ENCODE measurements at places on chromosomes 13 and 19.

- DNase-seq, result no peak
These were observed 46.3 kb downstream of the SIPA1L3 start for GRCh38 chr19:37953171-37953917.

DNA sequence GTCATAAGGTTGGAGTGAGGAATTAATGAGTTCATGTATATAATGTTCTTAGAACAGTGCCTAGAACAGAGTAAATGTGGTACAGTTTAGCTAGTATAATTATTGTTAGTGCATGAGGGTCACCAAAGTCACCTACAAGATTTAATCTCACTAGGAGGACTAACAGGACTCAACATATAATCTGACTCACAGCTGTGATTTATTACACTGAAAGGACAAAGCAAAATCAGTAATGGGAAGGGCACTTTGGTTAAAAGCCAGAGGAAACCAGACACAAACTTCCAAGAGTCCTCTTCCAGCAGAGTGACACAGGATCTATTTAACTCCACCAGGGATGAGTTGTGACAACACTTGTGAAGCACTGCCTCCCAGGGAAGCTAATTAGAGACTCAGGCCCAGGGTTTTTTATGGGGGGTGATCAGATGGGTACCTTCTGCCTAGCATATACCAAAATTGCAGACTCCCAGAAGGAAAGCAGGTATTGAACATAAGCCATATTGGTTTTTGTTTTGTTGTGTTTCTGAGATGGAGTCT, 341.2 kb upstream of the DACH1 start:
- DNase-seq, result no peak

DNA sequence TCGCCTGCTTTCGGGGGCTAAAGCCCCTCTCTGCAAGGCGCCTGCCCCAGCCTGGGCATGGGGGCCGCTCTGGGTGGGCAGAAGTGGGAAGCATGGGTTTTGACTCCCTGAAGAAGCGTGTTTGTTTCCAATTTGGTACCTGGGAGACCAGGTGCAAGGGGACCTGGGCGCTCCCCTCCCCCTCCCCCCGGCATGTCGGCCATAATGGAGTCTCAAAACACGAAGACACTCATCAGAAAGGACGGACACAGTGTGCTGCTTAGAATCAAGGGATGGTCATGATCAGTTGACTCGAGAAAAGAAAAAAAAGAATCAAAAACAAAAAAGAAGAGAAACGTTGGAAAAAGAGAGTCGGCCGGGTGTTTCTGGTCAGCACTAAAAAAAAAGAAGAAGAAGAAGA, 76.8 kb downstream of the IER2 start:
- DNase-seq, result no peak

DNA sequence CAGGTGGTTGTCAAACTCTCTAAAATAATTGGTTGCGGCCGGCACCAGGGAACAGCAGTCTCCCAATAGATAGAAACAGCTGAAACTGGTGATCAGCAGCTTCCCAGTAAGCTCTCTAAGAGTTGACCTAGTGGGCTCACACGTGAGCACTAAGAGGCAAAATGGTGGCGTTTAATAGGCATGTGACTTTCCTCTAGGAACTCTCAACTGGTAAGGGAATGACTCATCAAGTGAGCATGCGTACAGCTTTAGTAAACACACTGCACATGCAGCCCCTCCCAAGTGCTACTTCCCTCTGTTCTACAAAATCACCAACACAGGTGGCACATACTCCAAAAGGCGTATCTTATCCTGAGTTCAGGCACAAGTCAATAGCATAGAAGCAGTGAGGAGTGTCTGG, 41.7 kb downstream of the TNFSF11 start:
- DNase-seq, result no peak

DNA sequence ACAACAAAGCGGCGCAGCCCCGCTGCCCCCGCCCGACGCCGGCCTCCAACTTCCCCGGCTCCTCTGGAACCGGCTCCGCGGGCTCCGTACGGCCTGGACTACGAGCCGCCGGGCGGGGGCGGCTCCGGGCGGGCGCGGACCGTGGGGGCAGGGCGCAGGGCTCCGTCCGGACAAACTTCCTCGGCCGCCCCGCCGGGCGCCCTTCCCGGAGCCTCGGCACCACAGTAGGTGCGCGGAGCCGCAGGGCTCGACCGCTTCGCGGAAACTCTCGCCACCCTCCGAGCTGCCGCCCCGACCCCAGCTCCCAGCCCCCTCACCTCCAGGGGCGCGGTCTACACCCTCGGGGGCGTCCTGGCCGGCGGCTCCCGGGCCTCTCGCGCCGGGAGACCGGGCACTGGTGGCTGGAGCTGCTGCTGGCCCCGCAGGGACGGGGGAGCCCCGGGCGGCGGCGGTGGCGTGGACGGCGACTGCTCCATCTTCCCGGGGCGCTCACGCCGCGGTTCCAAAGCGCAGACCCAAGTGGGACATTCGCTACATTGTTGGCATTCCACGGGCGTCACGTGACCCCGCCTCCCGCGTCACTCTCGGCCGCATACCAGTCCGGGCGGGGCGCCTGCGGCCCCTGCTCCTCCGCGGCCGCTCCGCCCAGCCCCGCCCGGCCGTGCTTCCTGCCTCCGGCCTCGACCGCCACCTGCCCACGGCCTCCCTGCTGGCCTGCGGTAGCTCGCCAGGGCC, at the start of gene LATS2:
Gene LATS2 (minus strand): TSS at position 558 of the 735 bp plus-strand sequence. CDS start 15,560 bp downstream, outside the sequence.
- no peak for DNase-seq

DNA sequence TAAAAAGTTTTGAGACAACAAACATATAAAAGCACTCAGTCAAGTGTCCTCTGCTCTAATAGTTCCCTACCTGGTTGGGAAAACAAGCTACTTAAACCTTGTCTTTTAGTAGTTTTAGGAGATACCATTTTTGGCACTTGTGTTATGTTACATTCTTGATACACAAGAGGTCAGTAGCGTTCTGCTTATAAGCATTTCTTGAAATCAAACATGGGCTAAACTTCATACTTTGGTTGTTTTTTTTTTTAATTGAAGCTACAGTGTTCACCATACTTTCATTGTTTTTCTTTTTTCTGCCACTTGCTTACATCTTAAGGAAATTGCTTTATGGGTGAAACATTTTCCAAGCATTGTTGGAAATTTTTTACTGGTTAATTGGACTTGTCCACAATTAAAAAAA, 12.9 kb downstream of the NHLRC3 start:
- peak; percentile 0 for DNase-seq

DNA sequence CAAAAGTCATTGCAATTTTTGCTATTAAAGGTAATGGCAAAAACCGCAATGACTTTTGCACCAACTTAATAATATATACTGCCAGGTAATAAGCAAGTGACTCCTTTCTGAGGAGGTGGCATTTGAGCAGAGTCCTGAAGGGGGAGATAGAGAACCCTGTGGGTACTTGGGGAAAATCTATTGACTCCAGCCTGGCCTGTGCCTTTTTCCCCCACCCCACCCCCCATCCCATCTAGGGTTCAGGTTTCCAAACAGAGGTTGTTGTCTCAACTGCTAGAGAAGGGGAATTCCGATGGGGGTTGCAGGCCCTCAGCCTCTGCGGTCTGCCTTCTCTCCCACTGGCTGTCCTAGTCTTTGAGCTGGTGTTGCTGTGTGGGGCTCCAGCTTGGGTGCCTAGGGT, 11.5 kb downstream of the S1PR2 start:
- no peak for DNase-seq

- DNase-seq, result no peak
These were observed 142.3 kb upstream of the HTR2A start for GRCh38 chr13:47039106-47039505.

DNA sequence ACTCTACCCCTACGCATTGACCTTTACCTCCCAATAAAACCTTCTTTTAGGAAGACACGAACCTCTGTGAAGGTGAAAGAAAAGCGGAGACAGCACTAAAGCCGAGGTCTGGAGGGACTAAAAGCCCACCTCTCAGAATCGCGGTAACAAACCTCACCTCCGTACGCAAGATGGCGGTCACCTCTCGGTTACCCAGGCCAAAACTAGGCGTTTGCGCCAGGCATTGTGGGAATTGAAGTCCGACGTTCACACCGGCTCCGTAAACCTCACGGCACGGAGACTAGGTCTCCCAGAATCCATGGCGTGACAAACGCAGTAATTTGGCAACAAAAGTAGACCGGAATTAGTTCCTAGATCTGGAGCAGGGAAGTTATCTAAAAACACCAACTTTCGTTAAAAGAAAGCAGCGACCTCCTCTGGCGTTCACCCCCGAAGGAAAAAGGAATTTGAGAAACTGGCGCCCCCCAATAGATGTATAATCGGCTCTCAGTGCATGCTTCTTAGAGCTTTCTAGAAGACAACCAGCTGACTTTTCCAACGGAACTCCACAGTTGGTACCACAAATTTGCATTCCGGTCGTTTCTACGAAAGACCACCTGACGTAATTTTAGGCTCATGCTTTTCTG, at the start of gene N4BP2L2:
Gene N4BP2L2 (minus strand): TSS at position 175 of the 626 bp plus-strand sequence. CDS start 1,768 bp downstream, outside the sequence.
- DNase-seq, result peak; percentile 29

- no peak for DNase-seq
These were observed 40.7 kb upstream of the STARD13 start for GRCh38 chr13:33326246-33326645.

GRCh38 chr13:114226699-114227323, 7.9 kb upstream of the CDC16 start:
- DNase-seq, result no peak

DNA sequence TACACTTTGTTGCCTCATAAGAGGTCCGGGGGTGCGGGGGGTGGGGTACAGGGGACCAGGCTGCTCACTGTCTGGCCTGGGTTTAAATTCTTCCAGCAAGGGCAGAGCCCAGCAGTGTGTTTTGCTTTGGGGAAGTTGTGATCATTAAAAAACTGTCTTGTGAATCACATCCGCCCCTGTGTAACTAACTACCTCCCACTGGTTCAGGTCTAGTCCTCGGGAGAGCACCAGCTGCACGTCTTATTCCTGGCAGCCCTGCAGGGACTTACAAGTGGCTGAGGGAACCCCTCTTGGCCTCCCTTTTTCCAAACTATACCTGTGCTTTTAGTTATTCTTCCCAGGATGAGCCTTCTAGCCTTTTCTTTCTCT, 127.5 kb downstream of the SIPA1L3 start:
- DNase-seq, result no peak

DNA sequence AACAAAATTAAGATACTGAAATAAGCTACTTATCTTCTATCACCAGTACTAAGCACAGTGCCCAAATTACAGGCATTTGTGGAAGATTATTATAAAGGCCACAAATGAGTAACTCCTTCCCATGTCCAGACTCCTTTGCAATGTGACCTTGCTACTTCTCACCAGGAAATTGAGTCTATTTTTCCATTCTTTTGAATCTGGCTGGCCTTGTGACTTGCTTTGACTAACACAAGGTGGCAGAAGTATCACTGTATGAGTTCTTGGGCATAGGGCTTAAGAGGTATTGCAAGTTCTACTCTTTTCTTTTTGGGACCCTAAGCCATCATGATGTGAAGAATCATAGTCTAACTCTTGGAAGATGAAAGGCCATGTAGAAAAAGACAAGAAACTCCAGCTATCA, 49.9 kb downstream of the UGGT2 start:
- DNase-seq, result no peak

- DNase-seq, result no peak
These were observed 21.0 kb downstream of the SAE1 start for GRCh38 chr19:47151627-47152026.

- DNase-seq, result no peak
These were observed 22.6 kb downstream of the KLF5 start for GRCh38 chr13:73081256-73081915.

GRCh38 chr19:3099347-3100145, 5.4 kb downstream of the GNA11 start:
- no peak for DNase-seq

DNA sequence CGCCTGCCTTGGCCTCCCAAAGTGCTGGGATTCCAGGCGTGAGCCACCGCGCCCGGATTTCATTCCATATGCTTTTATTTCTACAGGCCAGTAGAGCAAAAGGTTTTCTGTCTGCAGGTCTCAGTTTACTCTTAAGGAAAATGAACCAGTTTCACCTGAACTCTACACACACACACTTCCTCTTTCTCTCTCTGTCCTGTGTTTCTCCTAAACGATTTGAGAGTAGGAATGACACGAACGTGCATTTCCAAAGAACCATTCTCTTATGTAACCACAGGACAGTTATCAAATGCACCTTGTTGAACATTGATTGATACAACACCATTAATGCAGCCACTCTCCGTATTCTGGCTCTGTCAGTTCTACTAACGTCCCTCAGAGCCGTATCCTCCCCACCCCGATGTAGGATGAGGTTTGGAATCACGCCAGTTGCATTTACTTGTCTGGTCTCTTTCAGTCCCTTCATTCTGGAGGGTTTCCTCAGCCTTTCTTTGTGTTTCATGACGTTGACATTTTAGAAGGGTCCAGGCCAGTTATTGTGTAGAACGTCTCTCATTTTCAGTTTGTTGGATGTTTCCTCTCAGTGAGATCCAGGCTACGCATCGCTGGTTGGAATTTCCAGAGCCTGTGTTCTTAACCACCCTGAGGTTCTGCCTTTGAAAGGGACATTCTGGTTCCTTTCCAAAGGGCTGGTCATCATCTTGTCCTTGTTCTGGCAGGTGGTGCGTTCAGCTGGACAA, 36.0 kb downstream of the BICRA start:
- DNase-seq, result no peak

DNA sequence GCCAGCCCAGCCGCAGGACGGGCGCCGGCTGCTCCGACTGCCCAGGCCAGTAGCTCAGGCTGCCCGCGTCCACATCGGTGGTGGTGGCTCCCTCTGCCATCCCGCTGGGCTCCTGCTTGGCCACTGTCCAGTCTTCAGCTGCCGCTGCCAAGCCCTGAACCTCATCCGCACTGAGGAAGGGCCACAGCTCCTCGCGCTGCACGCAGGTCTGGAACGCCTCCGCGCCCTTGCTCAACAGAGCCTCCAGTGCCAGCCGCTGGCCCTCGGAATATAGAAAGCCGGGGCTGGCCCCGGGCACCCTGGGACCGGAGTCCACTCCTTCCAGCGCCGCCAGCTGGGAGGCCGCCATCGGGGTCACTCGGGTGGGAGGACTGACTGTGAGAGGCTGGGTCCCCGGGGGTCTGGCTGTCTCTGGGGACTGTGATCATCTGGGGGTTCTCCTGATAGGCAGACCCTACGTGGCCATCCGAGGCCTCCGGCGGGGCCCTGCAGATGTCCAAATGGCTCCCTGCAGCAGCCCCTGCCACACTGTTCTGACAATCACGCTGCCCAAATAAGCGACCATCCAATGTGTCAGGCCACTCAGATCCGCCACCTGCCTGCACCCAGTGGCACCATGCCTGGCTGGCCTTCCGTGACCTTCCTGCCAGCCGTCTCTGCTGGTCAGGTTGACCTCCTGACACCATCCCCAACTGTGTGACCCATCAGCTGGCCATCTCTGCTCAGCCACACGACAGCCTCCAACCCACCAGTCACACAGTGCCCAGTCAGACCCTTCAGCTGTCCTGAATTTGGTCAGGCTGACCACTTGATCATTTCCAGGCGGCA, 1.6 kb downstream of the FAM83E start:
- no peak for DNase-seq

GRCh38 chr19:14480700-14481079, 5.5 kb upstream of the PTGER1 start:
- no peak for DNase-seq

DNA sequence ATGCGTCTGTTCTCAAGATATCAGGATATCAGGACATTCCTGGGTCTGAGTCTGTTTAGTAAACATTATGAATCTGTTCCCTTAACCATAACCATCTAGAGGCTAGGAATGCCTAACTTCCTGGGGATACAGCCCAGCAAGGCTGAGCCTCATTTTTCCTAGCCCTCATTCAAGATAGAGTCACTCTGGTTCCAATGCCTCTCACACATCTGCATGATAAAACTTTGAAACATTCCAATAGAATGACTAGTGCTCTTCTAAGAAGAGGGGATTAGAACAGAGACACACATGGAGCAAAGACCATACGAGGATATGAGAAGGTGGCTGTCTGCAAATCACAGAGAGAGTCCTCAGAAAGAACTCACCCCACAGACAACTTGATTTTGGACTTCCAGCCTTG, 20.6 kb upstream of the CABP5 start:
- no peak for DNase-seq

Measured in NCI-H1436 treated with DMSO at 0.1 percent for 48 hours (cell line).